ENCODE measurements at places on chromosomes 5 and 9.

DNA sequence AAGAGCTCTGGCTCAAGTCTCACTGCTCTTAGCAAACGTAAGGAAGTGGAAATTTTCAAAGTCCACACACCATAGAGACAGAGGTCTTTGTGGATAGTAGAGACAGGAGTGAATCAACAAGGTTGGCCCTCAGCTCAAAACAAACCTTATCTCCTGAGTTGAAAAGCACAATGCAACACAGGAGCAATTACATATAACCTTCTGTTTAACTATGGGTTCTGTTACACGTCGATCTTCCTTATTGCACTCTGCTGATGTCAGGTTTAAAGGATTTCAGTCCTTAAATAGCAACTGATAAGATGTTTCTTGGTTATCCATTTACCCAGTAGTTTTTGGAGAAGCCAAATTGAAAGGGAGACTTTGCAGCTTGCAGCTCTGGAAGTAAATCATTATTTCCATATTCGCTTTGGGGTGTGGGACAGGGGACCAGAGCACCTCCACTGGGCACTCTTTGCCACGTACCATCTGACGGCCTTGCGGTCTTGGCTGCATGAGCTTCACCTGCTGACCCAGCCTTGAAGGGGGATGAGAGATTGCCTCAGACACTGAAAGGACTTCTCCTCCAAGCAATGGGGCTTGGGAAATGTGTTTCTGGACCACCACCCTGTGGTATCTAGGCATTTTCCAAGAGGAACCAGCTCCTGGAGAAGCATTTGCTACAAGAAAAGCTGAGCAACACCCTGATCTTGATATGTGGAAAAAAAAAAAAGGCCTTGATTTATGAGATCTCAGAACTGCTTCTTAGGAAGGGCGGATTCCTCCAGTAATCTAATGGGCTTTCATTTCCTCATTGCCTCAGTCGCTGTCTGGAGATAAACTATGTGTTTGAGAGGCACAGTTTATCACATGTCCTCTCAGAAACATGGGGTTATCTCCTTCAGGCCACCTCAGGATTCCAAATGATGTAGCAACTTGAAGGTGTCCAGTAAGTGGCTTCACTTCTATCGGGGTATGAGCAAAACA lies 56.2 kb upstream of the ZNF622 start:
- DNase-seq: no peak

DNA sequence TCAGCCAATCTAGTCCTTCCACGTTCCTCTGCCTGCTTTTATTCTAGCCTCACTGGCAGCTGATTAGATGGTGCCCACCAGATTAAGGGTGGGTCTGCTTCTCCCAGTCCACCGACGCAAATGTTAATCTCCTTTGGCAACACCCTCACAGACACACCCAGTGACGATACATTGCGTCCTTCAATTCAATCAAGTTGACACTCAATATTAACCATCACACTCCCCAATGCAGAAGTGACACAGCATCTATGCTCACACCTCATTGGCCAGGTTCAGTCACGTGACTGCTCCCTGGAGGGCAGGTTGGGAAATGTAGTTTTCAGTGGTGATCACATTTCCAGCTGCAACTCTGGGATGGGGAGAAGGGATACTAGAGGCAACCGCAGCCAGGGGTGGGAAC lies 13.0 kb downstream of the SUSD3 start:
- no peak for DNase-seq

- no peak for DNase-seq
These were observed 33.3 kb downstream of the DMRT2 start for GRCh38 chr9:1083325-1083913.

DNA sequence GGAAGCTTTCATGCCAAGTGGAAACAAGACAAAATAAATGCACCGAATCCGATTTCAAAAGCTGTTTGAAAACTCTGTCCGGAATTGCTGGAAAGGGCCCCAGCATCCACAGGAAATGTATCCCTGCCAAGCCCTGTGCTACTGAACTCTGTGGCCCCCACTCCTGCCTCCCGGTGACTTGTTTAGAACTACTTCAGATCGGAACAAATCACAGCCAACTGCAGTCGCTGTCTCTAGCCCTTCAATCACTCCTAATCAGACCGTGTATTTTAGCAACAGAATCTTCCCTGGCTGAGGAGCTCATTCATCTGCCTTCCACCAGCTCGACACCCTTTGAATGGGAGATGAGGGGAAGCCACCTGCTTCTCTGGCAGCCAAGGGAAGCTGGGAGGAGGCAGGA lies 94.1 kb downstream of the KCNIP1 start:
- no peak for DNase-seq

DNA sequence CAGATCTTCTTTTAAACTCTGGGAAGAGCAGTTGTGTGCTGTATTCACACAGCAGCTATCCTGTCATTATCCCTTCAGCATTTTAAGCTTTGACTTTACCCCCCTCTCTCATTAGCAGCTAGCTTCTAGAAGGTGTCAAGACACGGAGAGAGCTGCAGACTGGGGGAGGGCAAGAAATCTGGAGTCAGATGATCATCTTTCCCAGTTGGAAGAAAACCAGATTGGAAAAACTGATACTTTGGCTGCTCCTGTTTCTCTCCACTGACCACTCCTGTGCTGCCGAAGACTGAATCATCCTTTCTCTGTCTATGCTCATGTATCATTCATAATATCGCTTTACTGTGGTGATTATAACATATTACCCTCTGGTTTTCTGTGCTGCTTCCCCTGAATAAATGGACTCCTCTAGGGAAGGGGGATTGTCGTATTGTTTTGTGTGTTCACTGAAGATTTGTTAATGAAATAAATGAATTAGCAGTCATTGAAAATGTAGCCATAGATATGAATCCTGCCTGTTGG lies 75.1 kb downstream of the SH3GL2 start:
- no peak for DNase-seq

GRCh38 chr9:125558453-125559092 lies 148.4 kb downstream of the MAPKAP1 start:
- DNase-seq: peak; percentile 58

- DNase-seq: no peak
These were observed 52.0 kb downstream of the OLFM1 start for GRCh38 chr9:135139366-135139959.

DNA sequence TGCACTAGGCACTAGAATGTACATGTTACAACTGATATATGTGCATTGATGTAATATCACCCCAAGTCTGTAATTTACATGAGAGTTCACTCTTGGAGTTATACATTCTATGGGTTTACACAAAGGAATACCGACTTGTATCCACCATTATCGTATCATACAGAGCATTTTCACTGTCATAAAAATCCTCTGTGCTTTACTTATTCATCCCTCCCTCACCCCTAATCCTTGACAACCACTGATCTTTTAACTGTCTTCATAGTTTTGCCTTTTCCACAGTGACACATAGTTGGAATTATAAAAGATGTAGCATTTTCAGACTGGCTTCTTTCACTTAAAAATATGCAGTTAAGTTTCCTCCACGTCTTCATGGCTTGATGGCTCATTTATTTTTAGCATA lies 11.1 kb upstream of the RFK start:
- no peak for DNase-seq

GRCh38 chr9:12923468-12924009 lies 148.7 kb downstream of the LURAP1L start:
- no peak for DNase-seq

DNA sequence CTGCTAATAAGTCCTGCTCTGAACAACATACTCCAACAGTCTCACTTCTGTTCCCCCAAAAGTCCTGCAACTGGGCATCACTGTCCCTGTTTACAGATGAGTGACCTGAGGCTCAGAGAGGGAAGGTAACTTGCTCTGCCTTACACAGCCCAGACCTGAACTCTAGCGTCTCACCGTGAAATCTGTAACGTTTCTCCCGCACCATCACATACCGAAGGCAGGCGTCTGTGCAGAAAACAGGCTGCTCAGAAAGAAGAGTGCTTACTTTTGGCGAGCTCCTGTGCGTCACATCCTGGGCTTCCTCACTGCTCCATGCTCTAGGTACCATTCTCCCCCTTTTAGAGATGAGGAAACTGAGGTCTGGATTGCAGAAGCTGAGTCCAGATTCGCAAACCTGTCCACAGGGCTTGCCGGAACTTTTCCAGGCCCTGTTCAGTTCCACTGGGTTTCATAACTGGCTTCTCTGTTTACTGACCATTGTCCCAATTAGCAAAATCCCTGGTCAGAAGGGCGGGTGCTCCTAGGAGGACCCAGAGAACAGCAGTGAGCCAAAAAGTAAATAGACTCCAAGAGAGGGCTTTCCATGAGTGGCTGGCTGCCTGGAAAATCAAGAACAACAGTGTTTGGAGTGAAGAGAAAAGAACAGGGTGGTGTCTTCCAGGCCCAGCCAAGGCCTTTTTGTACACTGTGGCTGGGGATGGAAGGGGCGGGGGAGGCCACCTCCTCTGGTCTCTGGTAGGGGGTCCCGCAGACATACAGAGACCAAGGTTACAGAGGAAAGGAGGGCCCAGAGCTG lies 27.1 kb downstream of the GSN start:
- no peak for DNase-seq

DNA sequence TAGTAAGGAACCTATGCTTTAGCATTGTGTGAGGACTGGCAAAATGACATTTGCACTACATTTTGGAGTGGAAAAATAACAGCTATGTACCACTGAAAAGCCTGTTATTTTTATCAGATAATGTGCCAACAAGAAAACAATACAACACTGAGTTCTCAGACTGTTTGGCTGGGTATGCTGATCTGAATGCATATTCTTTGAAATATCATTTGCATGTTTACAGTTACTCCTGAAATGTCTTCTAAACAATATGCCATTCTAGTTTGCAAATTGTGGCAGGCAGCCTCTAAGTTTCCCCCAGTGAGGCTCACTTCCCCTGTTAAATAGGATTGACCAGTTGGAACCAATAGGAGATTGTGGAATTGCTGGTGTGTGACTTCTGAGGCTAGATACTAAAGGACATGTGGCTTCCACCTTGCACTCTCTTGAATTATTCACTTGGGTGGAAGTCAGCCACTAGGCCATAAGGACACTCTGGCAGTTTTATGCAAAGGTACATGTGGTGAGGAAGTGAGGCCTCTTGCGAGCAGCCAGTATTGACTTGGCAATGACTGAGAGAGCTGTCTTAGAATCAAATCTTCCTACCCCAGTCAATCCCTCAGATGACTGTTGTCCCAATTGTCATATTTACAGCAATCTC lies 250.4 kb upstream of the PCSK5 start:
- no peak for DNase-seq

GRCh38 chr9:135023786-135024405 lies 63.6 kb upstream of the OLFM1 start:
- DNase-seq: no peak

- DNase-seq: no peak
These were observed 51.3 kb downstream of the CRB2 start for GRCh38 chr9:123407217-123407851.

GRCh38 chr9:81737871-81738507 lies 48.6 kb upstream of the TLE1 start:
- no peak for DNase-seq

DNA sequence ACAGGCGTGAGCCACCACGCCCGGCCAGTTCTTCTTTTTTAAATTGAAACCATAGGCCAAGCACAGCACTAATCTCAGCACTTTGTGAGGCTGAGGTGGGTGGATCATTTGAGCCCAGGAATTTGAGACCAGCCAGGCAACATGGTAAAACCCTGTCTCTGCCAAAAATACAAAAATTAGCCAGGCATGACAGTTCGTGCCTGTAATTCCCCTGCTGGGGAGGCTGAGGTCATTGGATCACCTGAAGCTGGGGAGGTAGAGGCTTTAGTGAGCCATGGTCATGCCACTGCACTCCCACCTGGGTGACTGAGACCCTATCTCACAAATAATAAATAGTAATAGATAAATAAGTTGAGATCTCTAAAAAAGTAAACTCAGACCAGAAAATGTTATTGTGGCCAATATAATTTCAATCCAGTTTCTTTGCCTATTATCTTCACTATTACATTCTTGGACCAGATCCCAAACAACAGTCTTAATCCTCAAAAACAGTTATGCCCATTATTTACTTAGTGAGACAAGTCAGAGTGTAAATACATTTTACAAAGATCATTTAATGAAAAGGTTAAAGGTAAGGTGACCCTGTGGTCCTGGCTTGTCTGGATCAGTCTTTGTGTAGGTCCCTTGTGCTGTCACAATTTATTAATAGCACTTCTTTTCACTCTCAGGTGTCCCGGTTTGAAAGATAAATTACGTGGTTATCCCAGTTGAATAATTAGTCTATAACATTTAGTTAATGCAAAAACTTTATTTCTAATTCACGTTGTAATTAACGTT lies 53.6 kb downstream of the RAB24 start:
- DNase-seq: no peak

DNA sequence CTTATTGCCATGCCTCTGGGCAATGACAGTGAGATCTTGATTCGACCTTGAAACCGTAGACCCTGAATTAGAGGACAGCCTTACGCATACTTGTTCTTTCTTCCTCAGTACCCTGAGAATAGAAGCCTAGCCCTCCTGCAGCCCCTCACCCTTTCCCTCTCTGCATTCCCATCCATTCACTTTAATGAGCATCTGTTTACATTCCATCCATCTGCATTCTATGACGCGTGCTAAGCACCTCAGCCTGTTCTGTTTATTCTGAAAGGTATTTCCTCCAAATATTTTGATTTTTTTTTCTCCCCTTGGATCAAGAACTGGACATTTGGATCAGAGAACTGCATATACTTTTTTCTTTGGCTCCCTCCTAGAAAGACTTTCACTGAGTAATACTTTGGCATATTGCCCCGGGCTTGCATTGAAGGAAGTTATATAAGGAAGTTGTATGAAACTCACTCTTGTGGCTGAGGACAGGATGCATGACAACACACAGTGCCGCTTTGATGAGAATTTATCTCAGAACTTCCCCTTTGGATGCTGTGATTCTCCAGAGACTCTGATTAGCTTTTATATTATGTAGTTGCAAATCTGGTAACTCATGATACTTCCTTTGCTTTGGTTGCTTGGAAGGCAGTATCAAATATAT lies 15.7 kb downstream of the TMEM8B start:
- DNase-seq: peak; percentile 34

GRCh38 chr5:151449297-151449696 lies 1.9 kb downstream of the SLC36A1 start:
- DNase-seq: no peak

- no peak for DNase-seq
These were observed 115.6 kb downstream of the TTC39B start for GRCh38 chr9:15191378-15191777.

All from right renal cortex interstitium (tissue), 3 donors.